NCI-H524 (cell line): ENCODE measurements at places on chromosomes 4 and X.

- no peak for DNase-seq
Measured at GRCh38 chrX:20681683-20682082, 415.0 kb upstream of the RPS6KA3 start.

GRCh38 chrX:10310511-10310910, 153.7 kb downstream of the CLCN4 start:
- DNase-seq = peak; percentile 8

- no peak for DNase-seq
Measured at GRCh38 chrX:107396783-107397182, 52.7 kb upstream of the FRMPD3 start.

GRCh38 chr4:176376032-176376614, 56.4 kb downstream of the SPCS3 start:
- no peak for DNase-seq

DNA sequence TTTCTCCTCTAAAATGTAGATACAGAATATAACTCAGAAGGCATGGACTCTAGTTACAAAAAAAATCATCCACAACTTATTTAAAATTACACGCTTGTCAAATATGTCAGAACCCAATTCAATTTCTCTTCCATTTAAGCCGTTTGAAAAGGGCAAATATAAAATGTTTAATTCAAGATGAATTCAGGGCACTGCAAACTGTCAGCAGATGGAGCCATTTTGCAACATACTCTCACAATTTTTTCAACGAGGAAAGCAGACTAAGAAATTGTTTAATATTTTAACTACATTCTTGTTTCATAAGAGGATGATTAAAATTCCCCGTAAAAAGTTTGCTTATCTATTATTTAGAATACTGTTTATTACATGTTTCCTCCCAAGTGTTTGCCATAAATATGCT, 321.3 kb upstream of the CPXCR1 start:
- DNase-seq = no peak

DNA sequence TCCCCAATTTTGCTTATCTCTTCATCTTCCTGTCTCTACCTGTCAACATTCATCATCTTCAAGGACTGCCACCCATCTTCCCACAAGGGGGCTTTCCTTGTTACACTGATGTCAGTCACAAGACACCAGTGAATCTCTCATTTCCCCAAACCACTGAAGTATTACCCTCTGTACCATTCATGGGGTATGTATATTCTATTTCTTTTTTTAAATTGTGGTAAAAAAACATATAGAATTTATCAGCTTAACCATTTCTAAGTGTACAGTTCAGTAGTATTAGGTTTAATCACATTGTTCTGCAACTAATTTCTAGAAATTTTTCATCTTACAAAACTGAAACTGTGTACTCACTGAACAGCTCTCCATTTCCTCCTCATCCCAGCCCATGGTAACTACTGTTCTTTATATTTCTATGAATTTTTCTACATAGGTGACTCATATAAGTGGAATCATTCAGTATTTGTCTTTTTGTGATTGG, 98.6 kb downstream of the LARP7 start:
- no peak for DNase-seq

- DNase-seq = no peak
Measured at GRCh38 chrX:70480660-70481018, 36.0 kb downstream of the DLG3 start.

- DNase-seq = no peak
Measured at GRCh38 chr4:99403380-99404184, 31.6 kb downstream of the ADH7 start.

DNA sequence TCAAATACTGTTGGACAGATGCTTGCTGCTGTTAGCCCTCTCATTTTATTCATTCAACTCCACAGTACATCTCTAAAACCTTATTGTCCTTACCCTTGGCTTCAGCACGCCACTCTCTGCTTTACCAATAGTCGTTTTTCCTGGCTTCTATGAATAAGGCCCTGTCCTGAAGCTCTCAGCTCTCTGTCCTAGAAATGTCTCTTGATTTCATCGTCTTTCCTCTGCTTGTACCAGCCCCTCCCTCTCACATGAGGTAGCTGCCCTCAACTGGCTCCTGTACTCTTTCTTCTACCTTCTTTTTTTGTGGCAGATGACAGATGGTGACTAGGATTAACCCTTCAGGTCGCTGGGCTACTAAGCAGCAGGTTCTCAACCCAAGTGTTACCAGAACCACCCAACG, 11.4 kb downstream of the ADGRA3 start:
- peak; percentile 6 for DNase-seq

DNA sequence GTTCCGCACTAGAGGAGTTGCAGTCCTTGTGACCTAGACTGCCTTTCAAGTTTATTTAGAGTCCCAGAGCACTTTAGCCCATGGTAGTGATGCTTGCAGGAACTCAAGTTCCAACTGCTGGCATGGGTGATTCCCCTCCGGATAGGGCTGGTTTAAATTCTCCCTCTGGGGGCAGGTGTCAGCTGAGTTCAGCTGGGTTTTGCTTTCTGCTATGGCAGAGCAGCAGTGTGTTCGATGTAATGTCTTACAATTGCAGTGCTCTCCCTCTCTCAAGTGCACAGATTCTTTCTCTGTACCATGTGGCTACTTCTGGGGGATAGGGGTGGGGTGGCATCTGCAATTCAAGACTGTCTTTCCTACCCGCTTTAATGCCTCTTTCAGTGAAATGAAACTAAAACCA, 164.8 kb upstream of the ZIC3 start:
- DNase-seq = no peak

- peak; percentile 7 for DNase-seq
Measured at GRCh38 chr4:160276785-160277325, 1174.0 kb downstream of the RAPGEF2 start.

- DNase-seq = peak; percentile 4
Measured at GRCh38 chr4:52588097-52588496, 71.0 kb downstream of the USP46 start.

- DNase-seq = no peak
Measured at GRCh38 chr4:153522802-153523094, 56.6 kb downstream of the TMEM131L start.

DNA sequence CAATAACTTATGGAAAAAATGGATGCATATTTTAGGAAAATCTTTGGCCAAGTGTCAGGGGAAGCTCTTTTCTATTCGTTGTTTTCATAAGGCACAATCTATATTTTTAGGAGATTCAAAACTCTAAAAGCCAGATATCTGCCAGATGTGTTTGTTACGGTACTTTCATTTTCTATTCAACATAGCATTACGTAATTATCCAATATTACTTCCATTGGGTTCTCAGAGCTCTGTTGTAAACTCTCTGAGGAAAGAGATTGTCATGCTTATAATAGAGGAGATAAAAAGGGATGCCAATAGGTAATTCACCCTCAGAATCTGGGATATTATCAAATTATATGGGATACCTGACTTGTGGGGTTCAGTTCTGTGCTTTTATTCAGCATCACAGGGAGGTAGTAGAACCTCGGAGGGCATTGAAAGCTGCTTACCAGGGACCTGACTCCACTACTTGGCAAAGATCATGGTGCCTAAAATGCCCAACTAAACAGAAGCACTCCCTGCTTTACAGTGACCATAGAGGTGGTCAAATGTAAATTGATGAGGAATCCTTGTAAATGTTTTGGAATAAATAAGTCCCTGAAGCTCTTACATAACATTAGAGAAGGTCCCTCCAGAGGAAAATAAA, 32.9 kb upstream of the GC start:
- DNase-seq = no peak

GRCh38 chr4:16443504-16444088, 217.3 kb upstream of the TAPT1 start:
- DNase-seq = peak; percentile 44

DNA sequence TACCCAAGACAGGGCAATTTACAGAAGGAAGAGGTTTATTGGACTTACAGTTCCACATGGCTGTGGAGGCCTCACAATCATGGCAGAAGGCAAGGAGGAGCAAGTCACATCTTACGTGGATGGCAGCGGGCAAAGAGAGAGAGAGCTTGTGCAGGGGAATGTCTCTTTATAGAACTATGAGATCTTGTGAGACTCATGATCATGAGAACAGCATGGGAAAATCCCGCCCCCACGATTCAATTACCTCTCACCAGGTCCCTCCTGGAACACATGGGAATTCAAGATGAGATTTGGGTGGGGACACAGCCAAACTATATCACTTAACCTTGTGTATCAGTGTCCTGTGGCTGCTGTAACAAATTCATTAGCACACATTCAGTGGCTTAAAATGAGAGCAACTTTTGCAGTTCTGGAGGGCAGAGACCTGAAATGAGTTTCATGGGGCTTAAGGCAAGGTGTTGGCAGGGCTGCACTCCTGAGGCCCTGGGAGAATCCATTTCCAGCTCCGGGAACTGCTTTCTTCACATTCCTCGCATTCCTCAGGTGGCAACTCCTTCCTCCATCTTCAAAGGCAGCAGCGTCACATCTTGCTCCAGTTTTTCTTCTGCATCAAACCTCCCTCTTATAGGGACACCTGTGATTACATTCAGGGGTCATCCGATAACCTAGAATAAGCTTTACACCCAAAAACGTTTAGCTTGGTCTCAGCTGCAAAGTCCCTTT, 22.3 kb upstream of the NSG1 start:
- DNase-seq = no peak

GRCh38 chr4:128670513-128670912, 139.0 kb upstream of the JADE1 start:
- DNase-seq = no peak

DNA sequence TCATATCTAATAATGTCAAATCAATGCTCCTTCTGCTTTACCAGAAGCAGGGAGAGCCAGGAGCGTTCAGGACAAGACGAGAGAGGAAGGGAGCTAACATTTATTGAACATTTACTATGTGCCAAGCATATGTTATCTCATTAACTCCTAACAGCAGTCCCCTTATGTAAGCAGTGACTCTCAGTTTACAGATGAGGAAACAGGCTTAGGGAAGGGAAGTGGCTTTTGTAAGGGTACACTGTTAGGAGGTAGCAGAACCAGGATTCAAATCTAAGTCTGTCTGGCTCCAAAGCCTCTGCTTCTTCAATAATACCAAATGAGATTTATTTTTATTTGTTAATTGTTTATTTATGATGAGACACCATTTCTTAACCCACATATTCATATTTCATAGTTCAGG, 2.6 kb upstream of the STARD8 start:
- DNase-seq = no peak

- DNase-seq = no peak
Measured at GRCh38 chr4:25158817-25159216, 1.4 kb downstream of the SEPSECS start.

DNA sequence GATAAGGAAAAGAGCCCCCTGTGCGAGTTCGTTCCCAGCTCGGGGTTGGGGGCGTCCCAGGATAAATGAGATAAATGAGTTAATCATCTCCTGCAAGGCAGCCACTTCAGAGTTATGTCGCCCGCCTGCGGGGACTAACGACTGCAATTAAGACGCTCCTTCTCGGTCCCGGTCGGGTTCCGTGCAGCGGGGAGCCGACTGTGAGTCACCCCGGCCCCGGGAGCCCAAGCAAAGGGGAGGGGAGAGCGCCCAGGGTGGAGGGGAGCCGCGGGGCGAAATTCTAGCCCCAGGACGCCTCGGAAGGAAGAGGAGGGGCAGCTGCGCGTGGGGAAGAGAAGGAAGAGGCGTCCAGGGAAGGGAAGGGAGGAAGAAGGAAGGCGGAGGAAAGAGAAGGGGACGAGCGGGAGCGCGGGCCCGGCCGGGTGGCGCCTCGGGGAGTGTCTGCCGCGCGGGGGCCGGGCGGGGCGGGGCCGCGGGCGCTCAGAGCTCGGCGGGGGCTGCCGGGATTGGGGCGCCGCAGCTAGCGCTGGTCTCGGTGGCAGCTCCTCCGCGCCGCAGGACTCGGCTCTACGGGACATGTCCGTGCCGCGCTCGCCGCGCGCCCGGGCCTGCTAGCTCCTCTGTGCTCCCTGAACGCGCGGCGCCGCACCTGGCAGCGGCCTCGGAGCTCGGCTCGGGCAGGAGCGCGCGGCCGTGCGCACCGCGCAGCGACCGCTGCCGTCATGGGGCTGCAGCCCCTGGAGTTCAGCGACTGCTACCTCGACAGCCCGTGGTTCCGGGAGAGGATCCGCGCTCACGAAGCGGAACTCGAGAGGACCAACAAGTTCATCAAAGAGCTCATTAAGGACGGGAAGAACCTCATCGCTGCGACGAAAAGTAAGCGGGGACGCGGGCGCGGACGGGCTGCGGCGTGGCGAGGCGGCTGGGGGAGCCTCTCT, at the start of gene ARHGAP10:
ARHGAP10 (plus strand) TSS at position 509 of the 938 bp plus-strand sequence; CDS start at position 723, 214 bp downstream.
- peak; percentile 34 for DNase-seq

DNA sequence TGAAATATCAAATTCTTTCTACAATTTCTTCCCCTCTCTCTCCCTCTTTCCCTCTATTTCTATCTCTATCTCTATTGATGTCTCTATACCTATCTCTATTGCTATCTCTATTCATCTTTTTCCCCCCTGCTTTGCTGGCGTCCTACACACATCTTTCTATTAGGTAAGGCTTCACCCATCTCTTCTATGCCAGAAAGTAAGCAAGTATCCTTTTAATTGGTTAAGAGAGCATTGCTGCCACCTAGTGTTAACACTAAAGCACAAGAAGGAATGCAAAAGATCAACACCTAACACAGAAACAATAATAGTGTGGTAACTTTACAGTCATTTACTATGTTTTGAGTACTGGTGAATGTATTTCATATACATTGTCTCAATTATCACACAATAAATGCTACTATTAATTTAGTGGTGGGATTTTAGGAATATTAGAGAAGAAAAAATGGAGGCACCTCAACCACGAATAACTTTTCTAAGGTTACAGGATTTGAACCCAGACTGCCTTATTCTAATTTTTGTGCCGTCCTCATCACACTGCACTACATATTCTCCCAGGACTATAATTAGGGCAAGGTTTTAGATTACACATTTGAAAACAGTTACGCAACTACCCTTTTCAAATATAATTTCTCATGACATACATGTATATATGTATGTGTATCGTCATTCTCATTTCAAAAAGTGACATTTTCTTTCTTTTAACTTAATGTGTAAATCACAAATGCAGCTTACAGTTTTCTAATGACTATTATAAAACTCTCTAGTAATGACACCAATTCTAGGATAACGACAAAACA, 3.7 kb upstream of the C4orf36 start:
- DNase-seq = peak; percentile 18

- DNase-seq = no peak
Measured at GRCh38 chr4:68466751-68467150, 19.5 kb downstream of the TMPRSS11E start.

- no peak for DNase-seq
Measured at GRCh38 chr4:53598901-53599300, 7.6 kb upstream of the LNX1 start.

- no peak for DNase-seq
Measured at GRCh38 chr4:189659287-189659686, 281.4 kb upstream of the FRG1 start.

GRCh38 chr4:147605499-147605898, 11.7 kb upstream of the TMEM184C start:
- DNase-seq = no peak

DNA sequence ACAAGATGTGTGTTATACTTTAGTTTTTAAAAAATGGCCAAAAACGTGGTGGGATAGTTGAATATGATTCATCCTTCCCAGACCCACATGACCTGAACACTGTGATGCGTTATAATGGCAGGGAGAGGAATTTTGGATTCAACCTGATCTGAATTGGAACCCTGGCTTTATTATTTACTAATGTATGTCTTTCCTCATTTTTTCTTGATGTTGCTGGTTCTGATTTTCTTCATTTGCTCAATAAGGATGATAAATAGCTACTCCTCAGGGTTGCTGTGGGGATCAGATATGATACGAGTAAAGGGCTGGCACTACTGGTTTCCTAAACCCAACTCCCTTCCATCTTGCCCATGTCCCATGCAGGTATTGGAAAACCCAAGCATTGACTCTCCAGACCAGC, 24.2 kb upstream of the ACSL1 start:
- DNase-seq = no peak
